ENCODE measurements at places on chromosomes 3 and 15.

- no peak for DNase-seq
Observed at GRCh38 chr3:107810171-107811071, 280.4 kb downstream of the CD47 start.

GRCh38 chr15:100093211-100094126 lies 248.3 kb downstream of the ADAMTS17 start:
- DNase-seq, result no peak

DNA sequence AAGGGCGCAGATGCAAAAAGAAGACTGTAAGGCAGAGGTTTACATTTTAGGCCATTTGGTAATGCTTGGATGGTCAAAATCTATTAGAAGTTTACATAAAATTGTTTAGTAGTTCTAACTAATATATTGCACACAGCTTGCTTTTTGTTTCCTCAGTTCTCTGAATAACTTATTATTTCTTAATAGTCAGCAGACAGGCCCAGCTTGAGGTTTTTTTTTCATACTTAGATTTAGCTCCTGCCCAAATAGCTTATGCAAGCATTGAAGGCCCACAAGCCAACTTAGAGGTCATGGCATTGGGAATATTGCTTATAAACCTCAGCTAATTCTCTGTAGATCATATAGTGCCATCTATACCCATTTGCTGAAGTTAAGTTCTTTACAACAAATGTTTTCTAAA lies 172.5 kb downstream of the RAP2B start:
- no peak for DNase-seq

- DNase-seq, result peak; percentile 20
Observed at GRCh38 chr15:82312586-82313349, 36.5 kb downstream of the GOLGA6L10 start.

DNA sequence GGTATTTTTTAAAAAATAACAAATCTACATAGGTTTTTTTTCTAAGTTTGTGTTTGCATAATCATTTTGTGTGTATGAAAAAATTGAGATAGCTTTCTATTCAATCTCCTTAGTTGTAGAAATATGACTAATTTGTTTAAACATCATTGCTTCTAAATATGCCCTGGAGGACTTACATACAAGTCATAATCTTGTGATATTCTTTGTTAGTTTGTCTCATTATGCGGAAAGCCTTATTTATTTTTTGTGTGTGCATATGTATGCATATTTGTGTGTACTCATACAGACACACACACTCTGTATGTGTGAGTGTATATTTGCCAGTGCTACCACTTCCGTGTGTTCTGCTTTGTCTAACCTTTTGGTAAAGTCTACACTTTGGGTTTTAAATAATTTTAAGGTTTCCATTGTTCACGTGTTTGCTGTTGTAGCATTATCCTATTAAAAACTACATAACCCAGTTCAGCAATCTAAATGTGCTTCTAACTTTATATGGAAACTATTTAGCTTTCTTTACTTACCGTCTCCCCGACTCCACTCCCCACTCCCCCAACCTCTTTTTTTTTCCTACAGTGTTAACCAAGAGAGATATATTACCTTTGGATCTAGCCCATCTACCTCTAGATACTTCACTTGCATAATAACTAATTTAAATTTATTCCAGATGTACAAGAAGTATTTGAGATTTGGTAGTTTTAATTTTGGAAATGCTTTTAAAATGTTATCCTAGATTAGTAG lies 111.7 kb downstream of the FNDC3B start:
- DNase-seq, result no peak

DNA sequence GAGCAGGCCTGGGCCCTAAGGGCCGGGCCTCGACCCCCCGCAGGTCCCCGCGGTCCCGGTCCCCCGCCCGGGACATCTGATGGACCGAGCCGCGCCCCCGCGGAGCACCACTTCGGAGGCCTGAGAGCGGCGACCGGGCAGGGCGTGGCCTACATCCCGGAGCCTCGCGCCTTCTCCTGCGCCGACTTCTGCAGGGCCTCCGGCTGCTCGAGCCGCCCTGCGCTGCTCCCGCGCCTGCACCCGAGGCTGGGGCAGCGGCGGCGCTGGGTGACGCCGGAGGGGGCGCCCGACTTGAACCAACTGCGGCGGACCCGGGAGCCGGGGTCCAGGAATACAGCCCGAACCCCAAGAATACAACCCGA lies 14.9 kb upstream of the GP9 start:
- no peak for DNase-seq

GRCh38 chr3:66490214-66490613 lies 10.6 kb downstream of the LRIG1 start:
- DNase-seq, result no peak

GRCh38 chr15:51793521-51794305 lies 35.7 kb upstream of the TMOD3 start:
- no peak for DNase-seq

DNA sequence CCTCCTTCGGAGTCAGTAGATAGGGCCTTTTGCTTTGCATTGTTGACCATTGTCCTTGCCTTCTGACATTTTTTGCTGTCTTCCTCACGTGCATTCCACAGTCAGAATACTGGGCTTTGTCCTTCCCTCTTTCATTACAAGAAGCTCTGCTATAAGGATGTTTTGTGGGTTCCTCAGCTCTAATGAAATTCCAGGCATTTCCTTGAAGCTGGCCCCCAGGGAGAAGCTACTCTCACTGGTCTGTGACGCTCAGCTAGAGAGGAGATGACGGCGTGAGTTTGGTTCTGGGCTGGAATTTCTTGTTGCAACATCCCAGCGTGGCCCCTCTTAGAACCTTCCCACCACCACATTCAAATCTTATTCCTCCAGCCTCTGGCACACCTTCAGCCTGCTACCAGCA lies 210.2 kb downstream of the TJP1 start:
- DNase-seq, result peak; percentile 77

GRCh38 chr3:159025733-159026132 lies 223.9 kb downstream of the MFSD1 start:
- DNase-seq, result no peak

DNA sequence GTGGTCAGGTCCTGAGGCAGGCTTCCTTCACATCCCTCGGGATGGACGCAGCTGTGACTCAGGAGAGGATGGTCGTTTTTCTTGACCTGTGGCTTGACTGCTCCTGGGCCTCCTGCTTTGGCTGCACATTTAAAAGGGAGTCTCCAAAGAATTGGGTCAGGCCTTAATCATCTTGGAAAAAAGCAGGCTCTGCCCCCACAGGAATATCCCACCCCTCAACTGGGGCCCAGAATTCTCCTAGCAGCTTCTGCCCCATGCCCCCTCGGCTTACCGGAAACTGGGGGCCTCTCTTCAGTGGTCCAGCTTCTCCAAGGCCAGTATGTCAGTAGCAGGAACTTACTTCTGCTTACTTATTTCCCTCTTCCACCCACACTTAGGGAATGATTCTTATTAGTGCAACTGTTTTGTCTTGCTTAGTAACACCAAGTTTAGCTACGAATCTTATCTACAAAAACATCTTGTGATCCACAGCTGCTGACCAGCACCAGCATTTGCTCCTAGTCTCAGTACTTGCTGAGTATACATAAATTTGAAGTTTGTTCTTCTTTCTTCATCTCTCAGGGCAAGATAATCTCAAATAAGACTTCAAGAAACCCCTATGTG lies 35.7 kb downstream of the ATG7 start:
- no peak for DNase-seq

DNA sequence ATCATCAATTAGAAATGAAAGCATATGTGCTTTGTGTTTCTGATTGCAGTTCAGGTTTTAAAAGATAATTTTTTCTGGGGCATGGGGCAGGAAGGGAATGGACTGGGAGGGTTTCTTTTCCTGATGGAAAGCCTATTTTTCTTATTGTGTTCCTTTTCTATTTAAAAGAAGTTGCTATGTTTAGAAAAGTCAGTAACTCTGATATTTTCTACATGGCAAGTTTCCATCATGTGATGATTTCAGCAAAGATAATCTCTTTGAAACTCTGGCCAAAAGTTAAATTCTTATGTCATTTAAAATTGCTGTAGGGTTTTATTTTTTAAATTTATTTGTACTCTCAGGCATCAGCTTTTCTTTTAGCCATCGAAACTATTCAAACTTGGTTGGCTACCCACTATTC lies 601.2 kb downstream of the FOXP1 start:
- DNase-seq, result no peak

- no peak for DNase-seq
Observed at GRCh38 chr3:13934315-13934714, 54.4 kb upstream of the WNT7A start.

GRCh38 chr3:123620343-123620742 lies 35.5 kb upstream of the HACD2 start:
- no peak for DNase-seq

DNA sequence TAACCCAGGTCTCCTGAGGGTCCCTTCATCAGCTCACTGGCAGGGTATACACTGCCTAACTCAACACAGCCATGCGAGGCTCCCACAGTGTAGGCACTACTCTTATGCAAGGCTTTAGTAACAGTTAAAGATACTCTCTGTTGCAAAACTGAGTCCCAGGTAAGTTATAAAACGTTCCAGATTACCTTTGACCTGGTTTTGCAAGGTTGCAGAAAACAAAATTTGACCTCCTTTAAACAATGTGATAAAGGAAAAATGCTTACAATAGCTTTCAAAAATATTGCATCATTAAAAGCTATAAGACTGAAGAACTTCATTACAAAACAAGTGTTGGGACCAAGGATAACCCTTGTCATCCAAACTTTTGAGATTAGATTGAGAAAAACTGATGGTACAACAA lies 5.5 kb downstream of the SLC27A2 start:
- no peak for DNase-seq

DNA sequence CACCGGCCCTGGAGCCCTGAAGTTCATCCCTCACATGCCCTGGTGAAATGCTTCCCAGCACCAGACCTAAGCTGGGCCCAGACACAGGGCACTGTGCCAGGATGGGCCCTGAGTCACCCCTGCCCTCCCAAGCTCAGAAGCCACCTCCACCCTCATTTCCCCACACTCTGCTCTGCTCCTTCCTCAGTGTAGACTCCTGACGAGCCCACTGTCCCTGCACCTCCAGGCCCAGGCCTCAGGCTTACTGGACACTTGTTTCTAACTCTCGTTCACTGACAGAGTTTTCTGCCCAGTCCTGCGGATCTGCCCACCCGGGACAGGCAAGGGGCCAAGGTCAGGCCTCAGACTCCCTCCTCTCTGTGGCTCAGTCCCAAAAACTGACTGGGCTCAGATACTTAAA lies 112.6 kb upstream of the RNF7 start:
- DNase-seq, result no peak

- DNase-seq, result no peak
Observed at GRCh38 chr15:45710657-45711056, 75.8 kb downstream of the SQOR start.

- no peak for DNase-seq
Observed at GRCh38 chr3:193948459-193948858, 187.5 kb upstream of the HES1 start.

- DNase-seq, result no peak
Observed at GRCh38 chr15:73333001-73333400, 35.8 kb downstream of the HCN4 start.

DNA sequence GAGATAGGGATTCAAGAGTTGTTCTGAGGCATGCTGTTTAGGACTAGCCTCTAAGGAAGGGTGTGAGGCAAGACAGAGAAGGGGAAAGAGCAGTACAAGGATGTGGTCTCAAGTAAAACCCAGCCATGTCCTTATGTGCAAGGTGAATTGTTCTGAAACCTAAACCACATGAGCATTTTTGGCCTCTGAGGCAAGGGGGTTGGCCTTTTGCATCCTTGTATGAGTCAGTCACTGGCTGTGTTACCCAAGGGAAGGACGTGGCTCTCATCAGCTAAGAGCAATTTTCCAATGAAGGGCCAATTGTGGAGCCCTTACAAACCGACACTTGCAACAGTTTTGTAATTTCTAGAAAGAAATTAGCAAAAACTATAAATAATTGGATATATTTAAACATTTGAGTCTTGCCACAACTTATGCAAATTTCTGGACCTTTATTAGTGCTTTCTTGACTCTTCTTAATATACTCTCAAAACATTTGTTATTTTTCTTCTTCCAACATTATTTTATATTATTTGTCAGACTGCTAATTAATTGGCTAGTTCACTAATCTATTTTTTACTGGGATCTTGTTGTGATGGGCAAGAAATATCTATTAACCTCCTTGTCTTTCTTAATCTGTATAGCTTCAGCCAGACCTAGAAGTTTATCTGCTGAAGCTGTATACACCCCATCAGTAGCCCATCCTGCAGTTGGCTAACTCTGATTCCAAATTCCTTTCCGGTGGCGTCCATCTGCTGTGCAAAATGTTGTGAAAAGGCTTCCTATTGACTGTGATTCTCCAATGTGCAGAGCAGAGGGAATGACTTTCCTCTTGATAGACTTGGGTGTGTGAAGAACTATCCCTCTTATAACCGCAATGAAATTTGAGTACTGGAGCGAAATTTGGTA lies 97.7 kb upstream of the P2RY1 start:
- peak; percentile 4 for DNase-seq

DNA sequence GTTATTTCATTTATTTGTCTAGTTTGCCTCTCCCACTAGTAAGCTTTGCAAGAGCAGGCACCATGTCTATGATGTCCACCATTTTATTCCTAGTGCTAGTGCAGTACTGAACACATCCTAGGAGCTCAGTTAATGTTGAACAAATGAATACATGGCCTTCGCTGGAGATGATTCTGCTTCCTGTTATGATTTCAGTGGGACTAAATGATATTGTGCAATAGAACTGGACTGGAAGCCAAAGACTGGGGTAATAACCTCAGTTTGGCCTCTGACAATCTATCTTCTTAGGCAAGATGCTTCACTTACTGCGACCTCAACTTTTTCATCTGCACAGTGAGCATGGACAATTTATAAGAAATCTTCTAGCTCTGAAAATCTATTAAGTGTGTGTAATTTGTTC lies 191.3 kb downstream of the ADAMTSL3 start:
- peak; percentile 38 for DNase-seq

- no peak for DNase-seq
Observed at GRCh38 chr3:188470508-188471130, 316.7 kb downstream of the LPP start.

GRCh38 chr15:100778831-100779288 lies 100.8 kb upstream of the ALDH1A3 start:
- no peak for DNase-seq

DNA sequence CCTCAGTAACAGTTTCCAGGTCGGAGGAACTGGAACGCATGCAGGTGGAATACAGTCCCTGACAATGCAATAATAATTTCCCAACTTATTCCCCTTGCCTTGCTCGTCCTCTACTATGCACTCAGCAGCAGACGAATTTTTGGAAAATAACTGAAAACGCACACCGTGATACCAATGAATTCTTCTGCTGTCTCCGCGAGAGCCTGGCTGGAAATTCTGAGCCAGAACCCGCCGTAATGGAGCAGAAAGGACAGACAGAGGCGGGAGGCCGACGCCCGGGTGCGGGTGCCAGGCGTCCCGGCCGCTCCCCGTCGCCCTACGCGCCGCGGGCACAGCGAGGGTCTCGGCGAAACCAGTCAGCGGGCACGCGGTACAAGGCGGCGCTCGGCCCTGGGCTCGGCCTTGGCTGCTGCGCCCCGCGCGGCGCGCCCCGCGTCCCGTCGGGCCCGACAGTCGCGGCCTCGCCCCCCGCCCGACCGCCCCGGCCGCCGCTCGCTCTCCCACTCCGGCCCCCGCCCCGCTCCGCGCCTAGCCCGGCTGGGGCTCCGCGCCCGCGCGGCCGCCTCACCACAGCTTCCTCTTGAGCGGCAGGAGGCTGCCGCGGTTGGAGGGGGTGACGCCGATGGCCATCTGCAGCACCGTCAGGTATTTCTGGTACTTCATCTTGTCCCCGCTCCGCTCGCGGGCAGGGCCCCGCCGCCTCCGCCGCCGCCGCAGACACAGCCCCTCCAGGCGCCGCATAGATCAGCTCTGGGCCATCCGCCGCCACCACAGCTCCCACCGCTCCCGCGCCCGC lies 114.5 kb upstream of the GOLGA8J start:
- no peak for DNase-seq

- no peak for DNase-seq
Observed at GRCh38 chr15:33910741-33911140, 57.6 kb upstream of the CHRM5 start.

GRCh38 chr15:60162251-60162967 lies 158.3 kb downstream of the FOXB1 start:
- DNase-seq, result no peak

Measured in GM04503 (cell line).